ENCODE measurements at places on chromosomes 2 and 18.

GRCh38 chr2:86360776-86361175, 23.4 kb upstream of the REEP1 start:
- DNase-seq = no peak

DNA sequence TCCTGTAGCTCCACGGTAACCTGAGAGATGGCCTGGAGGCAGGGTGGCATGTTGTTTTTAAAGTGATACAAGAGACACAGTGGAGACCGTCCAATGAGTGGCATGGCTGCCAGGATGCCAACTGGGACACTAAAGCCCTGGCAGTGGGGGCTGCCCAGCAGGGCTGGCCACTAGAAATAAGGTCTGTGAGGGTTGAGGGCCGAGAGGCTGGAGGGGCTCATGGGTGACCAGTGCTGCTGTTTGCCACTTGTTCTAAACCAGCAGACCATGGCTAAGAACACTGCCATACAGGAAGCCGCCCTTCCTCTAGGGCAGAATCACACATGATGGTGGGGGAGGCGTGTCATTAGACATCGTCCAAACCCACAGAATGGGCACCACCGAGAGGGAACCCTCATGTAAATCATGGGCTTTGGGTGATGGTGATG, 71.9 kb downstream of the ALPK2 start:
- DNase-seq = no peak

GRCh38 chr2:17911491-17912260, 33.2 kb downstream of the KCNS3 start:
- no peak for DNase-seq

GRCh38 chr18:6624271-6624660, 105.2 kb upstream of the ARHGAP28 start:
- DNase-seq = no peak

DNA sequence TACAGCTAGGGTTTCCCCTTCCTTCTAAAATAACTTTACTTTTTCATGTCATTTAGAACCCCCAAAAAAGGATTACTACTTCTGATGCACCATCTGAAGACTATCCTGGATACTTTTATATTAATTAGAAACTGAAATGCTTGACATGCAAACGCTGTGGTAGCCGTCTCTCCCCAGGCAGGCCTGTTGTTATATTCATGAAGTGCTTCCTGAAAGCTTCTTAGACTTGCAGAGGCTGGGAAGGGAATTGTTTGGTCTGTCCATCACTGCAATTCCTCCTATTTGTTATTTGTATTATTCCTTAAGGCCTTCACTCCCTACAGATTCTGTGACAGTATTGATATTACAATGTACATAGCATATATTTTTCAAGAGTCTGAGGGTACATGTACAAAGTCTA, 370.2 kb downstream of the NRXN1 start:
- no peak for DNase-seq

GRCh38 chr2:145631561-145631960, 1111.6 kb upstream of the ZEB2 start:
- no peak for DNase-seq

DNA sequence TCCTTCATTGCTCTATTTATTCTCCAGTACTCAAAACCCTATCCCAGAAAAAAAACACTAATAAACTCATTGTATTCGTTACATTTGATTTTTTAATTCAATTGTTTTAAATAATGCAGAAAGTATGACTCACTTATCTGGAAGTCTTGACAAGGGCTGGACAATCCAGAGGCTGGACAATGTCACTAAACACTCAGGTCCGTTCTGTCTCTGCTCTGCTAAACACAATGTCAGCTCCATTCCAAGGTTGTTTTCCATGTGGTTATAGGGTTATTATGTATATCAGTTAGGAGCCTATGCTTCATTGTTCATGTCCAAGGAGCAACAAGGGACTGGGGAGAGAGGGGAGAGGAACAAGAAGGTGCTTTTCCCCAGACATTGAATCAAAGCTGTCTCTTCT, 125.5 kb downstream of the IRS1 start:
- DNase-seq = no peak

- no peak for DNase-seq
Measured at GRCh38 chr2:199955007-199955338, 318 bp downstream of the TYW5 start.

DNA sequence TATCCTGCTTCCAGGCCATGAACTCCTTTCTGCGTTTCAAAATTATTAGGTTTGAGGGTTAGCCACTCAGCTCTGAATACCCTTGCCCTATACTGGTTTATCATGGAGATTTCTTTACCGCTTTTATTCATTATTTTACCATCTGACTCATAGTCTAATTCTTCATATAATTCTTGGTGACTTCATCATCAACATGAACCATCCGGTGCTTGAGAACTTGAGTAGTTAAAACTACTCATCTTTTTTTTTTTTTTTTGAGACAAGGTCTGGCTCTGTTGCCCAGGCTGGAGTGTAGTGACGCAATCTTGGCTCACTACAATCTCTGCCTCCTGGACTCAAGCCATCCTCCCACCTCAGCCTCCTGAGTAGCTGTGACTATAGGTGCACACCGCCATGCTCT, 94.2 kb upstream of the LHCGR start:
- DNase-seq = no peak

- no peak for DNase-seq
Measured at GRCh38 chr2:54059504-54059903, 55.9 kb upstream of the ACYP2 start.

DNA sequence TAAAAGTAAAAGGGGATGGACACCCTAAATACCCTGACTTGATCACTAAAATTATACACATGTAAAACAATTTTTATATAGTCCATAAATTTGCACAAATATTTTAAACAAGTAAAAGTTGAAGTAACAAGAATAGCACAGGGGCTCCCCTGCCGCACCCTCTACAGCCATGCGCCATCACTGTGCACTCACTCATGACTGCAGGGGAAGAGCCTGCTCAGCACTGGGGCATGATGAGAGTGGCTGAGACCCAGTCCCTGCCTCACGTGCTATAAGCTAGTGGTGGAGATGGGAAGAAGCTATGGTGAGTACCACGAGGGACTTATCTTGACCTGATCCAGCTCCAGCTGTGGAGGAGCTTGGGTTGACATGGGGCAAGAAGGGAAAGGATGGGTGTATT, 46.9 kb upstream of the MYO1B start:
- no peak for DNase-seq

GRCh38 chr2:10260130-10260529, 42.6 kb upstream of the HPCAL1 start:
- DNase-seq = no peak

GRCh38 chr2:9668687-9669345, 38.0 kb upstream of the YWHAQ start:
- no peak for DNase-seq

GRCh38 chr18:58225101-58225500, 181.1 kb downstream of the NEDD4L start:
- no peak for DNase-seq

GRCh38 chr18:75916624-75916982, 489.1 kb upstream of the SMIM21 start:
- DNase-seq = no peak

DNA sequence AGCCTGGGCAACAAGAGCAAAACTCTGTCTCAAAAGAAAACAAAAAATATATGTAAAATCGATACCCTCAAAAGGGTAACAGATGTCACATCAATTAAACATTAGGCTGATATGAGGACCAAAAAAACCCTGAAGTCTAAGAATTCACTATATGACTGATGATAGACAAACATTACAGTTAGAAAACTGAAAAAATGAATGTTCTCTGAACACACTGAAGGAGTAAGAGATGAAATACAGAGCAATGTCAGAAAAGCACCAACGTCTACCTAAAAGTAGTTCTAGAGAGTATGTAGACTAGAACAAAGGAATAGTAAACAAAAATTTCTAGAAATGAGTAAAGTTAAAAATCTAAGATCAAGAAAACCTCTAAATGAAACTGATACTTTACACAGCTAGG, 81.9 kb downstream of the SLC66A3 start:
- no peak for DNase-seq

GRCh38 chr2:66915237-66915636, 480.3 kb downstream of the MEIS1 start:
- no peak for DNase-seq

DNA sequence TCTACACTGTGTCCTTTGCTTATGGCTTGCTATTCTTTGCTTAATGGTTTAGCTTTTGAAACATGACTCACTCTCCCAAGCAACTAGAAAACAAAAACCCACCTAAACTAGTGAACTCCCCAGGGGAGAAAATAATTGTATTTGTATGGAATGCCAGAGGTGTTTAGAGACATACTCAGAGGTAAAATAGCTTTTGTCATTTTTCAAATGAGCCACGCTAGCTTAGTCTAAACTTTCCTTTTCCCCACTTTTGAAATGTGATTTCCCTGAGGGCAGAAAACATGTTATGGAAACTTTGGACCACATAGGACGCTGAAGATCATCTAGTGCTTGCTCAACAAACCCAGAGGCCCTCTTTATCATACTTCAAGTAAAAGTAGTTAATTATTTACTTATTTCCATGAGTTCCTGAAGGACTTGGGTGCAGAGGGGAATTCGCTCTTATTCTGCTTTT, 16.5 kb upstream of the CYTIP start:
- DNase-seq = no peak

DNA sequence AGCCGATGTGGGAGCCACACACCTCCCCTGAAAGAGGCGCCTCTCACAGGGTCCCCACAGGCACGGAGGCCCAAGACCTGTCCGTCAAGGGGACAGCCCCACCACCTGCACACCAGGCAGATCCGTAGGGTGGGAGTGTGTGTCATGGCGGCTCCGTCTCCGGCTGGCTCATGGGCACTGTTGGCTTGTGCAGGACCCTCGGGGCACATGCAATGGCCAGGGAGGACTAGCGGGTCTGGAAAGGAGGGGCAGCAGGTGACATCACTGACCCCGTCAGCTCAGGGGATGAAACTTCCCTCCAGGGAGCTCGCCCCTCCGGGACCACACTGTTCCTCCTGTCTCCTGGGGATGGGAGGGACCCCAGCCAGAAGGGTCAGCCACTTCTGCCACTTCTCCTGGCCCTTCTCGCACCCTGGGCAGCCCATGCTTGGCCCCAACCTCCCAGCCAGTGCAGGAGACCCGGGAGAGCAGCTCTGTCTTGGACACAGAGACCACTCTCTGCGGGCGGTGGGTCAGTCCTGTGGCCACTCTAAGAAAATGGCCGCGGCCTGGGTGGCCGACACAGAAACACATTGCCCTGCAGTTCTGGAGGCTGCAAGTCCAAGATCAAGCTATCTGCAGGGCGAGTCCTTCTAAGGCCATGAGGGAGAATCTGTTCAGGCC, 75.1 kb upstream of the TWIST2 start:
- no peak for DNase-seq

GRCh38 chr2:68632021-68632420, 11.4 kb upstream of the PROKR1 start:
- DNase-seq = no peak

- DNase-seq = no peak
Measured at GRCh38 chr2:211649331-211649730, 889.3 kb downstream of the ERBB4 start.

DNA sequence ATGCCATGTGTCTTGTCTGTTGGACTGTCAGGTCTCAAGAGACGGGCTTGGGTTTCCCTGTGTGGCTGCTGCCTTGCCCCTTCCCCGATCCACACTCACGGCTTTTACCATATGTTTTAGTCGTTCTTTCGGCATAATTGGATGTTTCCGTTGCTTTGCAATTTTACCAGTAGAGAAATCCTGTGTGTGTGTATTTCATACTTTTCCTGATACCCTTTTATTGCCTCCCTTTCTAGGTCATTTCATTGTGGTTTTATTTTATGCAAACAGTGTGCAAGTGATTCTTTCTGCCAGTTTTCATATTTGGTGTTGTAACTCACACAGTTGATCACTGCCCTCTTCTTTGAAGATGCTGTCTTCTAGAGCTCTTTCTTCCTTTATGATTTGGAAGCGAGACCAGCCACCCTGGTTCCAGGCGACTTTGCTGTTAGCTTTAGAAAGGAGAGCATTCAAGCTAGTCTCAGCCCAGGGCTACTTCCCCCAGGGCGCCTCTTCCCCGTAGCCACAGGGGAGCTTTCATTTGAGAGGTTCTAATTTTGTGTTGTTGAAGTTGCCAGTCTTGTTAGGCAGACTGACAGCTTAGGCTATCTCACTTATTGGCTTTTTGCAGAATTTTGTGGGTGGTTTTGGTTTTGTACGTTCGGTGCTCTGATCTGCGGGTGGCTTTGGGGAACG, 17.0 kb downstream of the SH3BP4 start:
- no peak for DNase-seq

GRCh38 chr2:3476321-3476984, 42.9 kb downstream of the ADI1 start:
- DNase-seq = no peak

- DNase-seq = peak; percentile 43
Measured at GRCh38 chr2:133434959-133435668, 133.1 kb downstream of the NCKAP5 start.
